ENCODE measurements at places on chromosomes 12 and 14. TPM values are rescaled to one million over a fixed set of nuclear protein-coding genes. Genes with fewer than 3 reads are reported as not detected.
A peak's percentile ranks its signal among the peaks of the same experiment; 100 is the strongest.

GRCh38 chr12:94304012-94304411 is 155.6 kb downstream of the PLXNC1 start:
- no peaks in the 10 kb centered on the region for H3K27me3 ChIP-seq
- no peaks in the 10 kb centered on the region for H3K4me1 ChIP-seq
- H3K27ac ChIP-seq = no peak overlapping the region
- no peak overlapping the region for H3K4me3 ChIP-seq

DNA sequence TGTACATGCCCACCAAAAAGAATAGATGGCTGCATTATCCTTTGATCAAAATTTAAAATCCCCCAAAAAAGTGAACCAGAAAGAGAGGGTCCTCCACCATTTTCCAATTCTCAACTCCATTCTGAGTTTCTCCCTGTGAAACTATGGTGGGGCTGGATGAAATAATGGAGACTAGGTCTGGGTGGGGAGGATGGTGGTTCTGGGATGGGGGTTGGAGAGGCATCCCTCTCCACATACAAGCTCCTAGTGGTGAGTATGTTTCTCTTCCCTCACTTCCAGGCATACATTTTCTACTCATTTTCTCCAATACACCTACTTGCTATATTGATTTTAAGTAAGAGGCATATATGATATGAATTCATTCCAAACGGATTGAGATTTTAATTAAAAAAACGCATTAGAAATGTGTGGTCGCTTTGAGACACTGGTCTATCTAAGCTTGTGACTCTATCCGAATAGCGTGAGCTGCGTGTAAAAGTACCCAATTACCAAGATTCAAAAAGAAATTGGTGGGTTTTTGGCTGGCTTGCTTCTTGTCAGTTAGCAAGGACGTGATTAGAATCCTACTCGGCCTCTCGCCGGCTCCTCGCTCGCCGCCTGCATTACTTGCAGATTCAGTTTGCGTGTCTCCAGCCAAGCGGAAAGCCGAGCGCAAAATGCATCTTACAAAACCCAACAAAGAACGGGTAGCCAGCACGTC is 3.4 kb downstream of the ASCL1 start:
- DNase-seq = no peak
- H3K36me3 ChIP-seq = no peaks in the 10 kb centered on the region
- H3K4me3 ChIP-seq = no peak overlapping the region
- H3K4me1 ChIP-seq = no peaks in the 10 kb centered on the region
- no peaks in the 10 kb centered on the region for H3K27me3 ChIP-seq

- H3K4me1 ChIP-seq = no peaks in the 10 kb centered on the region
- H3K27me3 ChIP-seq = no peaks in the 10 kb centered on the region
- no peak overlapping the region for H3K27ac ChIP-seq
- H3K4me3 ChIP-seq = no peak overlapping the region
- DNase-seq = no peak
Observed at GRCh38 chr12:117742721-117743120, 226.1 kb downstream of the KSR2 start.

DNA sequence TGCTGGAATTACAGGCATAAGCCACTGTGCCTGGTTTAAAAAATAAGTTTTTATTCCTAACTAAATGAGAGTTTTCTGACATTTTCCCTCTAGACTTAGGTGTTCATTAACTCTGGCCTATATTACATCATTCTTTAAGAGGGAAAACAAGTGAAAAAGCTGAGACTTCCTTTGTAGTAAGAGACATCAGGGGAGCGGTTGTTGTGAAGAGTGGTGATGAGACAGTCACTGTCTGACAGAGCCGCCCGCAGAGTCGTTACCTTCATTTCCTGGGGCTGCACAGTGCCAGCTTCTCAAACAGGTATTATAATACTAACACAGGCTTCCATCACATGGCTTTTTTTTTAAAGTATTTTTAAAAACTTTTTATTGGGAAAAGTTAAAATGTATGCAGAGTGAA is 19.7 kb upstream of the TDRD9 start:
- peaks cover 14% of the 10 kb centered on the region for H3K36me3 ChIP-seq
- DNase-seq = no peak
- peaks cover 3% of the 10 kb centered on the region for H3K4me1 ChIP-seq
- no peak overlapping the region for H3K4me3 ChIP-seq

DNA sequence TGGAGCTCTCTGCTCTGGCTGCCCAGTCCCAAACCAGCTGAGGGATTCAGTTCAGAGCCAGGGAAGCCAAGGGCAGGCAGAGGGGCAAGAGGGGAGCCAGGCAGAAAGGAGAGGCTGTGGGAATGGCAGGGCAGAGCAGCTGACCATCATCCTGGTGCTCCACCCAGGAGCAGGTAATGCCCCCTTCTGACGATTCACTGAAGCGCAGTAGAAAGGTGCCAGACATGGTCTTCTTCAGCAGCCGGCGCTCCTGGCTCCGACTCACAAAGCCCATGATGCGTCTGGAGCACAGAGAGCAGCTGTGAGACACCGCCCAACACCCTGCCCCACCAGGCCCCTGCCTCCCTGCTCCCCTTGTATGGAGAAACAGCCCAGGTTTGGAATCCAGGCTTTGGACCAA is 8.0 kb downstream of the IL23A start:
- H3K27ac ChIP-seq = no peak overlapping the region
- H3K4me3 ChIP-seq = no peak overlapping the region
- DNase-seq = no peak
- H3K27me3 ChIP-seq = no peaks in the 10 kb centered on the region
- H3K4me1 ChIP-seq = no peaks in the 10 kb centered on the region

GRCh38 chr14:22474730-22475351 is 114.2 kb downstream of the DAD1 start:
- no peaks in the 10 kb centered on the region for H3K27me3 ChIP-seq
- peaks cover 71% of the 10 kb centered on the region for H3K4me1 ChIP-seq
- H3K27ac ChIP-seq = no peak overlapping the region
- H3K4me3 ChIP-seq = no peak overlapping the region

GRCh38 chr12:105279460-105280056 is 43.6 kb upstream of the APPL2 start:
- no peak overlapping the region for H3K27ac ChIP-seq
- H3K4me1 ChIP-seq = no peaks in the 10 kb centered on the region
- DNase-seq = peak; percentile 6
- H3K27me3 ChIP-seq = no peaks in the 10 kb centered on the region

SARNP gene
- total RNA-seq = 132 TPM

TTC9 gene
- total RNA-seq = 6.4 TPM

KRT75 gene
- not detected for total RNA-seq

Measured in SJCRH30 (cell line).